ENCODE measurements at places on chromosomes 7 and 10.

- no peaks in the 10 kb centered on the region for H3K4me1 ChIP-seq
- no peak for DNase-seq
- H3K36me3 ChIP-seq, result no peaks in the 10 kb centered on the region
- H3K27ac ChIP-seq, result no peak overlapping the region
- no peaks in the 10 kb centered on the region for H3K27me3 ChIP-seq
Measured at GRCh38 chr10:77946084-77946483, 19.5 kb upstream of the DLG5 start.

GRCh38 chr10:128808921-128809440 is 658.1 kb upstream of the MGMT start:
- H3K27ac ChIP-seq, result no peak overlapping the region
- no peaks in the 10 kb centered on the region for H3K4me1 ChIP-seq
- no peak overlapping the region for H3K4me3 ChIP-seq
- no peak for DNase-seq
- no peaks in the 10 kb centered on the region for H3K36me3 ChIP-seq
- no peaks in the 10 kb centered on the region for H3K27me3 ChIP-seq

- no peak for DNase-seq
- no peaks in the 10 kb centered on the region for H3K27me3 ChIP-seq
- H3K4me3 ChIP-seq, result no peak overlapping the region
- peaks cover 20% of the 10 kb centered on the region for H3K4me1 ChIP-seq
- no peak overlapping the region for H3K27ac ChIP-seq
- no peaks in the 10 kb centered on the region for H3K36me3 ChIP-seq
Measured at GRCh38 chr10:61314273-61314672, 138.9 kb downstream of the TMEM26 start.

GRCh38 chr7:99404235-99404976 is 4.0 kb downstream of the PDAP1 start:
- H3K27ac ChIP-seq, result no peak overlapping the region
- H3K27me3 ChIP-seq, result no peaks in the 10 kb centered on the region
- no peak overlapping the region for H3K4me3 ChIP-seq
- H3K36me3 ChIP-seq, result no peaks in the 10 kb centered on the region
- peaks cover 11% of the 10 kb centered on the region for H3K4me1 ChIP-seq
- DNase-seq, result no peak

DNA sequence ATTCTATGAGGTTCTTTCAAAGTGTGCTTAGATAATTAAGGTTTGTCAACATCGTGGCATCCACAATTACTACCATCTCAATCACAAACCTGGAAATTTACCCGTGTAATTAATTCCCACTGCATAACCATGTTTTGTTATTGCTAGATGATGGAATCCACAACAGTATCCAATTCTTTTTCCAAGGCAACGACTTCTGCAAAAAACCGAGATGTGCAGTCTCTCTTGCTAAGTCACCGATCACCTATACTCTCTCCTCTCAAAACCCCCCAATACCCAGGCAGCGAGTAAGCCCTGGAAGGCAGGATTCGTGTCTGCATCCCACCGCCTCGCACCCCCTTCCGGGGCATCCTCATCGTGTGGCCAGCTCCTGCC is 678 bp upstream of the EIF4H start:
- no peaks in the 10 kb centered on the region for H3K27me3 ChIP-seq
- DNase-seq, result no peak
- H3K36me3 ChIP-seq, result no peaks in the 10 kb centered on the region

DNA sequence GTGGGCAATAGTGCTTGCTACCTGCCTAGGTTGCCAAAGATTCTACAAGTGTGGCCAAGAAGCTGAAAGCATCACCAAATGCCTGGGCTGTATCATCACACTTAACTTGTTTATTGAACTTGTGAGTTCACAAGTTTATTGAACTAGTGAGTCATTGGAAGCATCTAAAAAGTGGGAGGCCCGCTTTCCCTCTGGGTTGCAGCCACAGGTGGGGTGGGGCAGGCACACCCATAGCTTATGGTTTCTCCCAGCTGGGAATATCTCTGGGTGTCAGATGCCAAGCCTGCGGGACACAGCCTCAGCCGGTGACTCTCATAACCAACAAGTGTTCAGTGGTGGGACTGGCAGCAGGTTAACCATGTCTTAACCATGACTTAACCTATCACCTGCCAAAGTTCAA is 145.9 kb upstream of the FAM13C start:
- no peak overlapping the region for H3K4me3 ChIP-seq
- no peak for DNase-seq
- no peak overlapping the region for H3K27ac ChIP-seq
- H3K36me3 ChIP-seq, result no peaks in the 10 kb centered on the region
- no peaks in the 10 kb centered on the region for H3K27me3 ChIP-seq

DNA sequence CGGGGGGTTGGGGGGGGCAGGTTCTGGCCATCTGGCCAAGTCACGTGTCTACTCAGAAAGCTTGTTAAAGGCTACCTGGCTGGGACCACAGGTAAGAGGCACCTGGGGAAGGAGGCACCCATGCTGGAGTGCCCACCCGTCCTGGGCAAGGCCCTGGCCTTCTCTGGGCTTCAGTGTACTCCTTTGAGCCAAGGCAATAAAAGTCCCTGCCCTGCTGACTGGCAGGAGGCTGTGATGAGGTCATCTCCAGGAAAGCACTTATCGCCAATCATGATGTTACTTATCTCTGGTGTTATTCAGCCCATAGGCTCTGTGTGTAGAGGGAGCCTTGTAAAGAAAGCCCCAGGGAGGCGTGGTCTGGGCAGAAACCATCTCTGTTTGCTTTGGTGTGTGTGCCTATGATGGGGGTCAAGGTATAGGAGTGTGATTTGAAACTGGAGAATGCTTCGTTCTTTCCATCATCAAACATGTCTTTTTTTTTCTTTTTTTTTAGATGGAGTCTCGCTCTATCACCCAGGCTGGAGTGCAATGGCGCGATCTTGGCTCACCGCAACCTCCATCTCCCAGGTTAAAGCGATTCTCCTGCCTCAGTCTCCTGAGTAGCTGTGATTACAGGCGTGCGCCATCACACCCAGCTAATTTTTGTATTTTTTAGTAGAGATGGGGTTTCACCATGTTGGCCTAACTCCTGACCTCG is 2.5 kb upstream of the CLDN4 start:
- no peaks in the 10 kb centered on the region for H3K27me3 ChIP-seq
- no peak for DNase-seq
- no peaks in the 10 kb centered on the region for H3K36me3 ChIP-seq
- H3K4me3 ChIP-seq, result no peak overlapping the region

- H3K36me3 ChIP-seq, result no peaks in the 10 kb centered on the region
- H3K27ac ChIP-seq, result no peak overlapping the region
- no peak for DNase-seq
- no peaks in the 10 kb centered on the region for H3K4me1 ChIP-seq
Measured at GRCh38 chr7:51633006-51633405, 316.4 kb upstream of the COBL start.

DNA sequence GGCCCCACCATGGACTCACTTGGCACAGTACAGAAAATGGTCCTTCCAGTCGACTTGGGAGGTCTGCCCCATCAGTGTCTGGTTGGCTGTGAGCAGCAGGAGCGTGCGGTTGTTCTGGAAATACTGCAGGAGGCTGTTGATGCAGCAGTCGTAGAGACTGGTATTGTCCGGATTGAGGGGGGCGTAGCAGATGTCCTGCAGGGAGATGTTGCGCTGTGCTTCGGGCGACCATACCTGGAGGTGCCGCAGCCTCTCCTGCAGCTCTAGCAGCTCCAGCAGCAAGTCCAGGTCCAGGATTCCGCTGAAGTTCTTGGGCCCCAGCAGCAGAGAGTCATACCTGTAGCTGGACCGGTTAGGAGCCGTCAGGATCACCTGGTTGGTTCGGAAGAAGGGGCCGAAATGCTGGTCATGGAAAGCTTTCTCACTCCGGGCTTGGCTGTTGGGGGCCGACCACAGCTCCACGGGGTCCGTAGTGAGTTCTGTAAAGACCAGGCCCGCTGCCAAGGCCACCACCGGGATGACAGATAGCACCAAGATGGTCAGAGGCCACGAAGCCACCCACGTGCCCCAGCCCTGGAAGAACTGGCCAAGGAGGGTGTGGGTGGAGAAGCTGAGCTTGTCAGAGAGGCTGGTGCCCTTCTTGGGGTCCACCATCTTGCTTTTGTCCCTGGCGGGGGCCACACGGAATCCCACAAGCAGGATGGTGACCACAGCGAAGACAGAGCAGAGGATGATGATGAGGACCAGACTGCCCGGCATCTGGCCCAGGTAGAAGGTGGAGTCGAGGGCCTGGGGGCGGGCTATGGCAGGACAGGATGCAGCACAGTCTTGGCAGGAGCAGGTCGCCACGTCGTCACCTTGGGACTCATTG is 2.1 kb downstream of the NPC1L1 start:
- H3K27me3 ChIP-seq, result no peaks in the 10 kb centered on the region
- no peak overlapping the region for H3K4me3 ChIP-seq
- no peak for DNase-seq
- H3K4me1 ChIP-seq, result no peaks in the 10 kb centered on the region
- no peaks in the 10 kb centered on the region for H3K36me3 ChIP-seq

- H3K36me3 ChIP-seq, result no peaks in the 10 kb centered on the region
- H3K4me3 ChIP-seq, result no peak overlapping the region
- no peak overlapping the region for H3K27ac ChIP-seq
- no peak for DNase-seq
- no peaks in the 10 kb centered on the region for H3K27me3 ChIP-seq
- H3K4me1 ChIP-seq, result 0 out of 2 replicates have a peak, but pooled peaks cover 6% of the 10 kb centered on the region
Measured at GRCh38 chr10:70306181-70306705, 22.4 kb upstream of the NPFFR1 start.

- DNase-seq, result no peak
- no peaks in the 10 kb centered on the region for H3K36me3 ChIP-seq
- H3K4me3 ChIP-seq, result no peak overlapping the region
Measured at GRCh38 chr10:34476608-34477007, 338.5 kb downstream of the PARD3 start.

All from MM.1S (cell line).